ENCODE measurements at places on chromosomes 3 and 15. TPM values are rescaled to one million over a fixed set of nuclear protein-coding genes. Genes with fewer than 3 reads are reported as not detected.
A peak's percentile ranks its signal among the peaks of the same experiment; 100 is the strongest.

AADAC gene
- not detected for total RNA-seq

CHDH gene
- total RNA-seq, result 0.30 TPM

- no peaks in the 10 kb centered on the region for H3K27me3 ChIP-seq
- DNase-seq, result no peak
- no peak overlapping the region for H3K4me3 ChIP-seq
Measured at GRCh38 chr3:149077628-149078027, 8.7 kb downstream of the HLTF start.

- H3K27ac ChIP-seq, result peak overlapping the region; percentile 73
- no peaks in the 10 kb centered on the region for H3K27me3 ChIP-seq
- DNase-seq, result peak; percentile 58
- peaks cover 93% of the 10 kb centered on the region for H3K4me1 ChIP-seq
- peaks cover 69% of the 10 kb centered on the region for H3K36me3 ChIP-seq
Measured at GRCh38 chr3:16311960-16312451, 47.0 kb downstream of the OXNAD1 start.

DNA sequence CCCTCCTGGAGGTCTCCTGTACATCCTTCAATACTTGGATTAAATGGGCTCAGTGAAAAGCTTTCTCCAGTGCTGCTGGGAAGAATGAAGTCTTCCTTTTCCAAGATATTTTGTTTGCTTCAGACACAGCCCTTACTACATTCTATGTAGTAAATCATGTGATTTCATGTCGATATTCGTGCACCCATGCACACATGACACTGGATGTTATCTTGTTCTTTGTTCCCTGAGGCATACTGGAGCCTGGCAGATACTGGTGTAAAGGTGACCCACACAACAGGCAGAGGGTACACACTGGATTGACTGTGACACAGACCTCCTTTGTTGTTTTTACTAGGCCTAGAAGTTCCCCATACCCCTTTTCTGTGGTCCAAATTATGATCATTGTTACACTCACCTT, 40.3 kb upstream of the ATP2C1 start:
- H3K4me3 ChIP-seq, result no peak overlapping the region
- peaks cover 21% of the 10 kb centered on the region for H3K4me1 ChIP-seq
- no peak overlapping the region for H3K27ac ChIP-seq
- no peak for DNase-seq
- H3K36me3 ChIP-seq, result no peaks in the 10 kb centered on the region

GRCh38 chr15:67066959-67067853, 1.8 kb downstream of the SMAD3 start:
- peaks cover 52% of the 10 kb centered on the region for H3K4me1 ChIP-seq
- H3K36me3 ChIP-seq, result peaks cover 20% of the 10 kb centered on the region
- H3K4me3 ChIP-seq, result peak overlapping the region; percentile 91
- H3K27ac ChIP-seq, result peak overlapping the region; percentile 90

DNA sequence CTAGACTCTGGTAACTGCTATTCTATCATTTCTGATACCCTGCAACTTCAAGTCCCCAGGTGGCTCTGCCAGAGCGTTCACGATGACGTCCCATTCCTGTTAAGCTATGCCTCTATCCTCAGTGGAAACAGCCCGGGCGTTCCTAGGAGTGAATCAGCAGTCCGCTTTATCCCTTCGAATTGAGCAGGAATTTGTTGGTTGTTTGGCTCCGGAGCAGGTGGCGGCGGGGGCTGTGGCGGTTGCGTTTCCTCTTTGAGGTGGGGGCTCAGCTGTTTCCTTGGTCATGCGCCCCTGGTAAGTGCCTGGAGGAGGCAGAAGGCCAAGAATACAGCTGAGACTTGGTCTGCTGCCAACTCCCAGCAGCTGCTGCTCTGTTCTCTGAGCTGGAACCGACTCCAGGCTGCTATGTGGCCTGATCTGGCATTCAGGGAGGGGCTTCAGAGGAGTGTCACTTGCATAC, 25.2 kb downstream of the ARPP21 start:
- H3K4me1 ChIP-seq, result no peaks in the 10 kb centered on the region
- no peak overlapping the region for H3K4me3 ChIP-seq
- no peak for DNase-seq
- H3K36me3 ChIP-seq, result no peaks in the 10 kb centered on the region
- peaks cover 3% of the 10 kb centered on the region for H3K27me3 ChIP-seq

PCOLCE2 gene
- total RNA-seq, result 0.39 TPM

GRCh38 chr3:113174801-113175485, 36.4 kb upstream of the BOC start:
- peaks cover 2% of the 10 kb centered on the region for H3K27me3 ChIP-seq
- no peaks in the 10 kb centered on the region for H3K4me1 ChIP-seq
- no peak overlapping the region for H3K4me3 ChIP-seq
- H3K27ac ChIP-seq, result no peak overlapping the region
- no peaks in the 10 kb centered on the region for H3K36me3 ChIP-seq
